ENCODE measurements at places on chromosomes 1 and 21.

DNA sequence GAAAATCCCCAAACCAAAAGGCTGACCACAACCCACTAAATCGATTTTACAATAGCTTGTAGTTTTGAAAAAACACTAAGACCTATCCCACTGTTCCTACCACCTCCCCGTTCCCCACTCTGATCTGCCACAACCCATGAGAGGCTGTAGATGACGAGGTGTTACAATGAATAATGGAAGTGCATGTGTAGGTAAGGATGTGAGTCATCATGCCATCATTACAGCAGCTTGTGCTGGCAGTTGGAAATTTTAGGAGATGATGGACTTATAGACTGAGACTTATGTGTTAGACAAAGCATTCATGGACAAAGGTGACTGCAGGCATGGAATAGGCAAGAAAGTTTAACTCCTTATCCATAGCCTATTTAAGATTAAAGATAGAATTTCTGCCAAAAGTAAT, 184.7 kb upstream of the CACYBP start:
- DNase-seq = peak; percentile 17

- DNase-seq = no peak
Observed at GRCh38 chr1:55214934-55215193, 300 bp downstream of the USP24 start.

- DNase-seq = peak; percentile 64
Observed at GRCh38 chr1:168920456-168921094, 185.9 kb upstream of the ATP1B1 start.

DNA sequence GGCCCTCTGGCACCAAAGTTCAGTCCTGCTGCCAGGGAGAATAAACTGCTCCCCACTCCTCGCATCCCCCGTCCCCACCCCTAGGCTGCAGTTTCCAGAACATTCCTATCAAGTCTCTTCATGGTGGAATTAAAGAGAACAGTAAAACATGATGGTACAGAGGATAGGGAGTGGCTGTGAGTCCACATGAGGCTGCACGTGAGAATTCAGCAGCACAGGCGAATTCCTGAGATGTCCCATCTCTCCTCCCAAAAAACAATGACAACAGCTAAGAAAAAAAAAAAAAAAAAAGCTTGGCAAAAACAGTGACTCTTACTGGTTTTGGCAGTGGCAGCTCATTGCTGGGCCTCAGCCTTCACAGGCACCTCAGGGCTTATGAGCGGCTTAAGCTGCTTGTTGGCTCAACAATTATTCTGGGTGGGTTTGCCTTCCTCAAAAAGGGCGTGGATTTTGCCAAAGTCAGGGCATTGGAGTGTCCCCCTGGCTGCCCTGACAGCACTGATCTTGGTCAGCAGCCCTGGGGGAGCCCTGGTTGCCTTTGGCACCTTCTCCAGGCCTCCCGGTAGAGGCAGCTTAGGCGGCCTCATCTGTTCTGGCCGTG, 5.7 kb upstream of the IFFO2 start:
- no peak for DNase-seq

DNA sequence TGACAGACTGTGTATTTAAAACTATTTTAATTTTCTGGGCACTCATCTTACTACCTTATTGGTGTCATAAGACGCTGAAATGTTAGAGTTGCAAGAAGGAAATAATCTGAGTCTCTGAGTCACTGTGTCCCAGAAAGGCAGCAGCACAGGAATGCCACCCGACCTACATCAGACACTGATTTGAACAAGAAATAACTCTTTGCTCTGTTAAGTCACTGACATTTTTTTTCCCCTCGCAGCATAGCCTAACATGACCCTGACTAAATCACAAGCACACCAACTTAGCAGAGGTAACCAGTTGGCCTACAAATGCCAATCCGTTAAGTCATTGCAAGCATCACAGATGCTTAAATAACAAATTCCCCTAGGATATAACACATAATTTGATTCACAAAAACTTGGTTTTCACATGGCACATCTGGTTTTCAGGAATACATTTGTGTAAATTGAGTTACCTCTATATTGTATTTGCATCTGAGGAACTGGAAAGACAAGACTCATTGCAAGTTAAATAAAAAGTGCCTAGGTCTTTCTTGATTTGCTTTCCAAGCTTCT, 349.1 kb downstream of the SEC16B start:
- no peak for DNase-seq

DNA sequence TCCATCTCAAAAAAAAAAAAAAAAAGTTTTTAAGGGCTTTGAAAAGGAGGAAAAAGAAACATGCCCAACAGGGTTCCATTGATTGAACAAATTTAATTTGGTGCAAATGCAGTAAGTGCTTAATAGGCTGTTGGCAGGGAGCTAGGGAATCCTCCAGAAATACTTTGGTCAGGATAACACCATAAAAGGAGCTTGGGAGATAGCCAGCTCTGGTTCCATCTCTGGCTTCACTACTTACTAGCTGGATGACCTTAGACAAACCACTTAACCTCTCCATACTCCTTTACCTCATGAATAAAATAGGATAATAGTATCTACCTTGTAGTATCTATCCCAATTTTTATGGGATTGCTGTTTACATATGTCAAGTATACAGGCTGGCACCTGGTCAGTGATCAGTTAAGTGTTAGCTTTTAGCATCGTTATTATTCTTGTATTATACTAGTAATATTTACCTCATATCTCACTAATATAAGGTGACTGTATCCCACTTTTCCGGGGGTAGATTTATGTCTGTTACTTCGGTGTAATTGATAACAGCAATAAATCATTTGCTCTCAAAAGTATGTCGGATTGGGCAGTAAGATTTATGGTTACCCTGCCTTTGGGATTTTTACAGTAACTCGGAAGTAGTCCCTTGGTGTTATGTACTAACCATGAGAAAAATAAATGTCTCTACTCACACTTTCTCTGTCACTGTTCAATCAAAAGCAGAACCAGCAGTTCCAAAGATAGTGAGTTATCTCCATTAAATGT, 36.4 kb downstream of the BTG3 start:
- DNase-seq = no peak

- DNase-seq = no peak
Observed at GRCh38 chr1:183219616-183220009, 33.5 kb downstream of the LAMC2 start.

DNA sequence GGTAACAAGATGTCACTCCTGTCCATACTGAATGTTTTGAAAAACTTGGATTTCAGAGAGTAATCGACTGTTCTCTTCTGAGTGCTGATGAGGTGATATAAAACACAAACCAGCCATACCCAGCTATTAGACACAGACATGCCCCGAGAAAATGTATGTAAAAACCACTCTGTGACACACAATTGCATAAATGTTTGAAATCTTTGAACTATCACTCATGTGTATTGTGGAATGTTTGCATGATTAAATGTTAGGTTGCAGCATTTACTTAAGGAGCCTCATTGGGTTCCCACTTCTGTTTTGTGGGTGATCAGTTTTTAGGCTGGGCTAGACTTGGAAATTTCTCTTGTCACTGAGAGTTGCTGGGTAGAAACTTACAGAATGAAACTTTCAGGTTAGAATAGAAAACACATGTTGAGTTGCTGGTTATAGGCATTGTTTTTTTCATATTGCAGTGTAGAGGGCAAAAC, 270.4 kb upstream of the B3GALT2 start:
- no peak for DNase-seq

DNA sequence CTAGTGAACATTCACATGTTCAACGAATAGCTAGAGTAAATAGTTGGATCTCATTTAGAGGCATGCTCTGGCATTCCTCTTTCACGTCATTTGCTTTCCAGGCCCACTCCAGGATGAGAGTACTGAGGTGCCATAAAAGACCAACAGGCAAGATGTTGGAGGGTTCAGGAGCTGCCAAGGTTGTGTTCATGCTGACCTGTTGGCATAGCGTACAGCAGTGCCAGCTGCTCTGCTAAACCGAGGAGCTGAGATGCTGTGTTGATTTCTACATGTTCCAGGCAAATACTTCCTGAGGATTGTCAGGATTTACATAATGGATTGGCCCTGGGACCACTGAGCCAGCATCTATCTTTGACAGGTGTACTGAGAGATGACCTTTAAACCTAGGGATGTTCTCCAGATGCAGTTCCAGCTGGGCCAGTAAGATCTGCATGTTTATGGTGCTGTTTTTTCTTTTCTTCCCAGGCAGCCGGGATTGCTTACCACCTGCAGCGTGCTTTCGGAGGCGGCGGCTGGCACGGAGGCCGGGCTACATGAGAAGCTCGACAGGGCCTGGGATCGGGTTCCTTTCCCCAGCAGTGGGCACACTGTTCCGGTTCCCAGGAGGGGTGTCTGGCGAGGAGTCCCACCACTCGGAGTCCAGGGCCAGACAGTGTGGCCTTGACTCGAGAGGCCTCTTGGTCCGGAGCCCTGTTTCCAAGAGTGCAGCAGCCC, 66.9 kb downstream of the DISC1 start:
- DNase-seq = no peak

DNA sequence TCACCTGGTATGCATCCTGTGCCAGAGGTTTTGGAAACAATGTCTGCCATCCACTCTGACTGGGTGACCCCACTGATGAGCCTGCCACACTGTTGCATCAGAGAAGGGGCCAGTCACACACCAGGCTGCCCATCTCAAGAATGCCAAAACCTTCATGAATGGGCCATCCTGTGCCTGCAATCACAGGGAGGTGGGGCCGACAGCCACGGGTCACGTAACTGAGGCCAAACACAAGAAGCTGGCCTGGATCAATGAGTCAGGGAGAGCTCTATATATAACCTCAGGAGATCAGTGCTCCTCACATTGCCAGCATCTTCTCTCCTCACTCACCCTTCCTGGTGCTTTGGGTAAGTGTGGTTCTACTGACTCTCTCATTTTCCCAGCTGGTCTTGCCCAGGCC, at the start of gene LORICRIN:
Gene LORICRIN, plus strand, starts transcription at position 301 of the 400 bp plus-strand sequence. CDS start 1,263 bp downstream, outside the sequence.
- no peak for DNase-seq

DNA sequence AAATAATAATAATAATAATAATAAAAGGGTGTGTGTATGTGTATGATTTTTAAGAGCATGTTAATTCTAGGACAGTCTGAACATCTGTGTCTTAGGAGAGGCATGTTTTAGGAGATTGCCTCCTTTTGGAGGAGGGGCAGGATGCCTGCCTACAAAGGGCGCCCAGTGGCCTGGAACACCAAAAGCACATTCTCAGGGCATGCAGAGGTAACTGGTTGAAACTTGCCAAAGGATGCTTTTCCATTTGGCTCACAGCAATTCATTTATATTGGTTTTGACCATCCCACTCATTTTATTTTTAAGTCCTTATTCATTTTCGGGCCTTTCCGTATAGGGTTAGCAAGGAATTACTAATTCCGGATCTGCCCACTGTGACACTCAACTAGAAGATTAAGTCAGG, 21.1 kb upstream of the LAMC2 start:
- no peak for DNase-seq

DNA sequence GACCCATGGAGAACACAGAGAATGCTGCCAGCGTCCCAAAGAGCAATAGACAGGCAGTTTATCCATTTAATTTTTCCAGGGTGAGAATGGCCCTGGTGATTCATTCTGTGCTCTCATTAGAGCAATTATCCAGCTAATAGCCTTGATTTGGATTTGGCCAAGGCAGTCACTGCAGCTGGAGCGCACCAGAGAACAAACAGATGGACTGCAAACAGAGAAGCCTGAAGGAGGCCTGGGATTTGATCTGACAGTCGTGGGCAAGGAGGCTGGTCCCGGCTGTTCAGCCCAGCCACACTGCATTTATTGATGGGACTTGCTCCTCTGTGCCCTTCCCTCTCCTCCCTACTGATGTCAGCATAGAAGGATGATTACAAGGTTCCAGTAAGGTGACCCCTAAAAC, 353.9 kb upstream of the C1orf174 start:
- DNase-seq = peak; percentile 10

- peak; percentile 73 for DNase-seq
Observed at GRCh38 chr1:152440635-152441471, 26.8 kb upstream of the CRNN start.

DNA sequence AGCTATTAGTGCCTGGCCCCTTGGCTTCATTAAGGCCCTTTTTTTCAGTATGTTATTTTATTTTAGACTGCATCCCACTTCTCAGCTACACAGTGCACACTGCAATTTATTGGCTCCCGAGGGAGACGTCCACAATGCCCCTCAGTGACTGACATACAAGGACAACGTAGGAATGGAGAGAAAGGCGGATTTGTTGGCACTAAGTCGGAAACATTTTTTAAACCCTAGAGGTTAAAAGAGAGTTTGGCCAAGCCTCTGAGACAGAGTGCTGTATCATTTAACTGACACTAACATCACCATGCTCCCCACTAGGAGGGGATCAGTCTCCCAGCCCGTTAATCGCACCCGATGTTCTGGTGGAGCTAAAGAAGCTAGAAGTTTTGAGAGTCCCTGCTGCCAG, 45.7 kb upstream of the FOXD3 start:
- DNase-seq = no peak

- no peak for DNase-seq
Observed at GRCh38 chr1:98044071-98044697, 123.3 kb upstream of the DPYD start.

DNA sequence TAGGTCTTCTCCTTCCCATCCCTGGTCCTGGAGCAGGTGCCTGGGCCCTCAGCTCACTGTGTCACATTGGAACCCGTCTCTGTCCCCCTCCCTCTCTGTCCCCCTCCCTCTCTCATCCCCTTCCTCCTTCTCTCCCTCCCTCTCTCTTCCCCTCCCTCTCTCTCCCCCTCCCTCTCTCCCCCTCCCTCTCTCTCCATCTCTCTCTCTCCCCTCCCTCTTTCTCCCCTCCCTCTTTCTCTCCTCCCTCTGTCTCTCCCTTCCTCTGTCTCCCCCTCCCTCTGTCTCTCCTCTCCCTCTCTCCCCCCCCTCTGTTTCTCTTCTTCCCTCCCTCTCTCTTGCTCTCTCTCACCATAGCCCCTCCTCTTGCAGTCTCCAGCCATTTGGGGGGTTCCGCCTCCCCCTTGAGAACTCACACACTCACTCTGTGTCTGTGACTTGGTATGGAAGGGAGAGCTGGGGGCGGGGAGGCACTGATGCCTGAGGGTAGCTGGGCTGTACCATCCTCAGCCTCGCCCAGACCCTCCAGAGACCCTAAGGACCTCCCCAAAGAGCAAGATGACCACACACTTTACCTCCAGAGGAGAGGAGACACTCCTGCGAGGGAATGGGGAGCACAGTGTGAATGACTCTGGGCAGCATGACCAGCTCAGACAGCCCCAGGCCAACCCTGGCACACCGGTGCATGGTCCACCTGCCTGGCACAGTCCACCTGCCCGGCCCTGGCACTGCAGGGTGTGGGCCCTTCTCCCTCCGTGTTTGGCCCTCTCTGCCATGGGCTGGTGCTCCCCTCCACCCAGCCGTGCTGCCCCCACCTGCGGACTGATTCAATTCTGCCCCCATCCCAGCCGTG, 102.8 kb upstream of the ARHGEF16 start:
- DNase-seq = no peak

- no peak for DNase-seq
Observed at GRCh38 chr21:14535702-14536101, 10.4 kb downstream of the SAMSN1 start.

- DNase-seq = no peak
Observed at GRCh38 chr1:246573491-246573890, 7.2 kb downstream of the CNST start.

DNA sequence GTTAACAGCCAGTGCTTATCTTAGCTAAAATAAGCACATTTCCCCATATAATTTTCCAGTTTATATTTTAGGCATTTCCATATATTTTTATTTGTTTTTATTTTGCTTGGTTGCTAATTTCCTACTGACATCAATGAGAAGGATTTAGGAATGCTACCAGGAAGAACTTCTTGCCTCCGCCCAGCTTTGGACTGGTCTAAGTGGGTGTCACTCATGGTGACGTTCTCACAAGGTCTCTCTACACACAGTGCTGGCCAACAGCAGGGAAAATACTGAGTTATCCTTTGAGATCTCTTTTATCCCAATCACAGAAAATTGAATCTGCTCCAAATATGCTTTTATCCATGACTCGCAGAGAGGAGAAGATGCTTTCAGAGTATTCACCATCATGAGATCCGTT, 13.2 kb downstream of the MX1 start:
- no peak for DNase-seq

All from pons (tissue), 1 donor.